Mesangial cell (primary cell): ENCODE measurements at places on chromosomes 4 and X. TPM values are rescaled to one million over a fixed set of nuclear protein-coding genes. Genes with fewer than 3 reads are reported as not detected.

Gene POLN
- total RNA-seq: 0.16 and 0.38 TPM in 2 replicates

Gene TMEM271
- total RNA-seq: not detected in 2 replicates

Gene PAGE4
- not detected in 2 replicates for total RNA-seq

Gene ZNF630
- 0.33 and 1.0 TPM in 2 replicates for total RNA-seq

Gene AMER1
- 2.3 and 2.4 TPM in 2 replicates for total RNA-seq

Gene COL4A6
- 3.4 and 4.9 TPM in 2 replicates for total RNA-seq

Gene CCNA2
- 5.3 and 161 TPM in 2 replicates for total RNA-seq

Gene CLDN2
- total RNA-seq: 2.0 and 9.3 TPM in 2 replicates

Gene NSUN7
- 6.0 and 8.4 TPM in 2 replicates for total RNA-seq

Gene RAB41
- total RNA-seq: not detected in 2 replicates

Gene PARM1
- total RNA-seq: 0.13 and 0.33 TPM in 2 replicates

Gene GAGE12D
- not detected in 2 replicates for total RNA-seq

Gene SLC2A9
- total RNA-seq: 0.81 and 2.8 TPM in 2 replicates

Gene FAM47E
- 0.51 and 3.3 TPM in 2 replicates for total RNA-seq

Gene KLHL4
- total RNA-seq: 10.3 and 20.7 TPM in 2 replicates

Gene TMSB15A
- 5.3 and 19.9 TPM in 2 replicates for total RNA-seq

Gene TSPAN7
- total RNA-seq: 0.49 and 1.8 TPM in 2 replicates

Gene ADRA2C
- total RNA-seq: 0.13 TPM in 1 of 2 replicates, not detected in the other

Gene MAGEC2
- total RNA-seq: not detected in 2 replicates

Gene PDE6B
- 4.2 and 29.0 TPM in 2 replicates for total RNA-seq

Gene CXCL11
- not detected in 2 replicates for total RNA-seq

Gene CXCL10
- total RNA-seq: not detected in 2 replicates

Gene PRRG3
- total RNA-seq: not detected in 2 replicates

Gene ENAM
- total RNA-seq: 0.89 TPM in 1 of 2 replicates, not detected in the other

Gene NXF2B
- total RNA-seq: not detected in 2 replicates

Gene GAB1
- total RNA-seq: 5.1 and 8.7 TPM in 2 replicates

Gene TRIM2
- 16.6 and 33.8 TPM in 2 replicates for total RNA-seq

Gene NUDT10
- total RNA-seq: 3.8 and 4.2 TPM in 2 replicates

Gene PLAC8
- 0.98 and 1.3 TPM in 2 replicates for total RNA-seq

Gene MAGEB17
- not detected in 2 replicates for total RNA-seq

Gene TRIM61
- 0.25 and 0.33 TPM in 2 replicates for total RNA-seq

Gene VCX3B
- not detected in 2 replicates for total RNA-seq

Gene PNCK
- total RNA-seq: 1.1 TPM in 1 of 2 replicates, not detected in the other

Gene TRAM1L1
- total RNA-seq: 2.4 and 3.4 TPM in 2 replicates

Gene TMEM150C
- total RNA-seq: 1.1 and 3.8 TPM in 2 replicates

Gene GABRE
- 0.65 and 3.2 TPM in 2 replicates for total RNA-seq

Gene AMBN
- total RNA-seq: not detected in 2 replicates

Gene PDK3
- total RNA-seq: 7.3 and 11.8 TPM in 2 replicates

Gene JADE3
- total RNA-seq: 4.6 and 7.6 TPM in 2 replicates

Gene ZGRF1
- total RNA-seq: 0.63 and 5.2 TPM in 2 replicates

Gene EMD
- total RNA-seq: 53.0 and 59.8 TPM in 2 replicates

Gene XK
- 0.13 and 0.16 TPM in 2 replicates for total RNA-seq

Gene CXorf51B
- total RNA-seq: not detected in 2 replicates

Gene SLITRK2
- not detected in 2 replicates for total RNA-seq

Gene P2RY8
- total RNA-seq: not detected in 2 replicates

Gene HOPX
- 2.4 and 51.0 TPM in 2 replicates for total RNA-seq

Gene CHRDL1
- total RNA-seq: 29.3 and 37.5 TPM in 2 replicates

Gene PAGE2
- total RNA-seq: not detected in 2 replicates

Gene SLC25A6
- total RNA-seq: 345 and 472 TPM in 2 replicates

Gene MXRA5
- 0.81 and 25.9 TPM in 2 replicates for total RNA-seq

Gene PPEF2
- 0.13 TPM in 1 of 2 replicates, not detected in the other for total RNA-seq

Gene PHKA1
- total RNA-seq: 4.9 and 6.0 TPM in 2 replicates

Gene OPN1MW3
- total RNA-seq: not detected in 2 replicates
